GM23248 (cell line): ENCODE measurements at places on chromosomes 11 and 22. TPM values are rescaled to one million over a fixed set of nuclear protein-coding genes. Genes with fewer than 3 reads are reported as not detected.

DNA sequence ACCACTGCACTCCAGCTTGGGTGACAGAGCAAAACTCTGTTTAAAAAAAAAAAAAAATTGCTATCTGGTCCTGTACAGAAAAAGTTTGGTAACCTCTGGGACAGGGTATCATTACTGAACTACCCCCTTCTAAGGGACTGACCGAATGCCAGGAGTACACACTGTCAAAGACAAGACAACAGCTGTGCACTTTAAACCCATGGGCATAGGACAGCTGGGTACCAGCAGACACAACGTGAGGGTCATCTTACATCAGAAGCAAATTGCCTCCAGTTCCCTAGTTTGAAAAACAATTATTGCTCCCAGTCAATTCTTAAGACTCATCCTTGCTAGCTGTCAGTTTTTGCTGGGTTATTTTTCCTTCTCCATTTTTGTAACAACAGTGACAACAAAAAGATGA lies 17.8 kb downstream of the CD59 start:
- no peak for DNase-seq
- no peak overlapping the region for H3K4me3 ChIP-seq
- peaks cover 69% of the 10 kb centered on the region for H3K36me3 ChIP-seq
- H3K27ac ChIP-seq: peak overlapping the region; percentile 100; the same call in 1 of the 2 replicates
- peaks cover 62% of the 10 kb centered on the region for H3K4me1 ChIP-seq

DNA sequence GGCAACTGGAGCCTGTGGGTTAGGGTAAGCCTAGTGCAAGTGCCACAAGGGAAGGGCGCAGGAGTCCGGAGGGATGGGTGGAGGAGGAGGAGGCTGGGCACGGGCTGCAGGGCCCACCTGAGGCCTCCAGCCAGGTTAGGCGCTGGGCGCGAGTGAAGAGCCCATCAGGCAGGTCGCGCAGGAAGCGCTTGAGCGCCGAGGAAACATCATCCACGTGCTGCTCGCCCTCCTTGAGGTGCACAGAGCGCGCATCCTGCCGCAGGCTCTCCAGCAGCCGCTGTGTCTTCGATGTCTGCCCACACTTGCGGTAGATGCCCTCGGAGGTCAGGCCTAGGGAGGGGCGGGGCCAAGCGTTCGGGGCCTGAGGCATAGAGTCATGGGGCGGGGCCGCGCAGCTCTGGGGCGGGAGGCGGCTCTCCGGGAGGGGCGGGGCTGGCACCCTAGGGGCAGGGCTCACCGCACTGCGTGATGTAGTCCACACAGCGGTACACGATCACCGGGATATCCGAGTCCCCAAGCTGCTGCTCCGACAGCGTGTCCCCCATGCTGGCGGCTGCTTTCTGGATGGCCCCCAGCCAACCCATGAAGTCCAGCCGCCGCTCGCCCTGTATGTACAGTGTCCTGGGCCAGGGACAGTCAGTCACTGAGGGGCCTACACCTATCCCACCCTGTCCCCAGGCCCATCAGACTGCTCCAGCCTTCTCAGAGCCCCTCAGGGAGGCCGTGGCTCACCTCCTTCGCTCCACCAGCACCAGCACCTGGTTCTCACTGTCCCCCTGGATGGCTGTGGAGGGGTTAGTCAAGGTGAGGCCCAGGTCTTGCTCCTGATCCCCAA lies 22.9 kb upstream of the PDE2A start:
- no peaks in the 10 kb centered on the region; the same call in 1 of the 2 replicates for H3K36me3 ChIP-seq
- no peak overlapping the region for H3K27ac ChIP-seq
- DNase-seq: peak; percentile 74
- H3K4me3 ChIP-seq: no peak overlapping the region

GRCh38 chr11:57562596-57562995 lies 4.9 kb downstream of the UBE2L6 start:
- peaks cover 12% of the 10 kb centered on the region; the same call in 1 of the 2 replicates for H3K36me3 ChIP-seq
- no peak overlapping the region for H3K4me3 ChIP-seq
- no peak overlapping the region for H3K27ac ChIP-seq
- DNase-seq: no peak

Gene GGTLC2
- not detected in 2 replicates for total RNA-seq

DNA sequence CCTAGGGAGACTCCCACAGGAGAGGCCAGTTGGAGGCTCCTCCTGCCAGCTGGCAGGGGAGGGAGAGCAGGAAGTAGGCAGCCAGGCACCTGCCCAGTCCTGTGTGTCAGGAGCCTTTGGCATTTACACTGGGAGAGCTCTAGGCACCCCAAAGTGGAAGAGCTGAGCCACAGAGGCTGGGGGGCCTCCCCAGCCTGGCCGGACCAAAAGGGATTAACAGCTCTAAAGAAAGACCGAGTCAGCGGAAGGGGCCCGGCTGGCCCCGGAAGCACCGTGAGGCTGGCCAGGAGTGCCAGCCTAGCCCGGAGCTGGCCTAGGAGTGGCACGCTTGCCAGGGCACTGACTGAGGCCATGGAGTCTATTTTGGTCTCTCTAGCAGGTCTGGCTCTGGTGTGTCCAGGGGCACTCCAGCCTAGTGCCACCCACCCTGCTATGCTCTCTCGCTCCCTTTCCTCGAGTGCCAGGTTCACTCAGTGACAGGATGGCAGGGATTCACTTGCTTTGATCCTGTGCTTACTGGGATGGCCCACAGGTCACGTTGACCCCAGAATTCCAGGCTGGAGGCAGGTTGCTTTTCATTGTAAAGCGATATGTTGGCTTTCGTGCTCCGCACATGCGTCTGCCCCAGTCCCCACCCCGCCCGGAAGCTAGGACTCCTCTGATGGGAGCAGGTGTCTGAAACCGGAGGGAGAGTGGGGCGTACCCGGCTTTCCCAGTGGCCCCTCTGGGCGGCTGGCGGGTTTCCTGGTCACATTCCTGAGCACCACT lies 3.3 kb upstream of the KMT5B start:
- DNase-seq: no peak
- H3K27me3 ChIP-seq: peaks cover 9% of the 10 kb centered on the region; the same call in 1 of the 2 replicates
- H3K27ac ChIP-seq: no peak overlapping the region
- peaks cover 9% of the 10 kb centered on the region for H3K4me1 ChIP-seq
- no peaks in the 10 kb centered on the region for H3K36me3 ChIP-seq

DNA sequence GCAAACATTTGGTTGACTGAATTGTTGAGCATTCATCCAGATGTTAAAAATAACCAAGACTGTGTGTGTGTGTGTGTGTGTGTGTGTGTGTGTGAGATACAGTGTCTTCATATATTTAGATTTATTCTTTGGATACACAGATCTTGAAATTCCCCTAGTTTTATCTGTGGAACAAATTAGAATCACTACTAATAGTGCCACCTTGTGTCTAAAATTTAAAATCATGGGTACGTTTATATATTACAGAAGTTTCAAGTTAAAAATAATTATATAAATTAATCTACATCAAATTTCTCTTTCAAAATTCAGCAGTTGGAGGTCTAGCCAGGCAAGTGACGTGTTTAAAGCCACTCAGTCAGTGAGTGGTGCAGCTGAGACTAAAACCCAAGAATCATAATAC lies 1566.2 kb upstream of the TENM4 start:
- peaks cover 21% of the 10 kb centered on the region for H3K4me1 ChIP-seq
- no peaks in the 10 kb centered on the region for H3K27me3 ChIP-seq
- DNase-seq: peak; percentile 62
- H3K4me3 ChIP-seq: no peak overlapping the region
- no peak overlapping the region for H3K27ac ChIP-seq

DNA sequence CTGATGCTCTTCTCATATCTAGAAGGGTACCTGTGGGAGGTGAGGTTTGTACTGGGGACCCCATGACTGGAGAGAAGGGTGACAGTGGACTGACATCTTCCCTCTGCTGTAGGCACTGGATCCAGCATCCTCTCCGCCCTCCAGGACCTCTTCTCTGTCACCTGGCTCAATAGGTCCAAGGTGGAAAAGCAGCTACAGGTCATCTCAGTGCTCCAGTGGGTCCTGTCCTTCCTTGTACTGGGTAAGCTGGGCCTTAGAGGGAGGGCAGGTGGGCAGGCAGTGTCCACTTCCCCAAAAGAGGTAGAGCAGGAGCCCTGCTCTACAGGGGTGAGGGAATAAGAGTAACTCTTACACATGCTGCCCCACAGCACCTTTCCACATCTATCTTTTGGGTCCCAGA lies 15.9 kb downstream of the DGAT2 start:
- H3K36me3 ChIP-seq: no peaks in the 10 kb centered on the region
- 0 out of 2 replicates have a peak, but pooled peaks cover 8% of the 10 kb centered on the region for H3K4me1 ChIP-seq
- DNase-seq: no peak
- H3K27me3 ChIP-seq: no peaks in the 10 kb centered on the region

Gene MMP12
- total RNA-seq: 0.51 and 0.76 TPM in 2 replicates

Gene MMP7
- total RNA-seq: not detected in 2 replicates

DNA sequence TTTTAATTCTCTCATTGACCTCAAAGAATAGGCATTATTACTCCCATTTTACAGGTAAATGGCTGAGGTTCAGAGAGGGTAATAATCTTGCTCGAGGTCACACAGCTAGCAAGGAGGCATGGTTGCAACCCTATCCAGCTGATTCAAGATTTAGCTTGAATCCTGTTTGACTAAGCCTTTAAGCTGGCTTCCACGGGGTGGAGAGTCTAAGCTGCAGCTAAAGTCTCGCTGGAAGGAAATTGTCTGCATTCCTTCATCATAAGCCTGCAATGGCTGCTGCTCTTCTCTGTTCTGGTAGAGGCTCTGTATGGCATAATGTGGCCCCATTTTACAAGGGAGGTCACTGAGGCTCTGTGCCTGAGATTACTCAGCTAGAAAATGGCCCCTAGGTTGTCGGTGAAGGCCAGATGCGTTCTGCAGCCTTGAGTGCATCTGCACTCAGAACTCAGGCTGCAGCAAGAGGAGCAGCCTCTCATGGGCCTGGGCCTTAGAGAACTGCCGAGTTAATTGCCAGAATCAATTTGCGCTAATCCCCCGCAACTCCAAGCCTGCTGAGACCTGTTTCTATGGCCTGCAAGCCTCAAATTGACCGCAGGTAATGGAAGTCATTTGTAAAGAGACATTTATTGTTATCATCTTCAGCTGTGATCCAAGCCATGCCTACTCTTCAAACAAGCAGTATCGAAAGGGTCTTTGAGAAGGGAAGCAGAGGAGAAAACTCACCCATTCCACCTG lies 44.1 kb upstream of the SEZ6L start:
- H3K4me1 ChIP-seq: no peaks in the 10 kb centered on the region
- DNase-seq: no peak
- no peaks in the 10 kb centered on the region for H3K36me3 ChIP-seq

- H3K4me1 ChIP-seq: no peaks in the 10 kb centered on the region
- H3K4me3 ChIP-seq: no peak overlapping the region
- H3K27me3 ChIP-seq: peaks cover 3% of the 10 kb centered on the region; the same call in 1 of the 2 replicates
- no peak for DNase-seq
These were observed 597.9 kb upstream of the KIRREL3 start for GRCh38 chr11:127598476-127598875.

DNA sequence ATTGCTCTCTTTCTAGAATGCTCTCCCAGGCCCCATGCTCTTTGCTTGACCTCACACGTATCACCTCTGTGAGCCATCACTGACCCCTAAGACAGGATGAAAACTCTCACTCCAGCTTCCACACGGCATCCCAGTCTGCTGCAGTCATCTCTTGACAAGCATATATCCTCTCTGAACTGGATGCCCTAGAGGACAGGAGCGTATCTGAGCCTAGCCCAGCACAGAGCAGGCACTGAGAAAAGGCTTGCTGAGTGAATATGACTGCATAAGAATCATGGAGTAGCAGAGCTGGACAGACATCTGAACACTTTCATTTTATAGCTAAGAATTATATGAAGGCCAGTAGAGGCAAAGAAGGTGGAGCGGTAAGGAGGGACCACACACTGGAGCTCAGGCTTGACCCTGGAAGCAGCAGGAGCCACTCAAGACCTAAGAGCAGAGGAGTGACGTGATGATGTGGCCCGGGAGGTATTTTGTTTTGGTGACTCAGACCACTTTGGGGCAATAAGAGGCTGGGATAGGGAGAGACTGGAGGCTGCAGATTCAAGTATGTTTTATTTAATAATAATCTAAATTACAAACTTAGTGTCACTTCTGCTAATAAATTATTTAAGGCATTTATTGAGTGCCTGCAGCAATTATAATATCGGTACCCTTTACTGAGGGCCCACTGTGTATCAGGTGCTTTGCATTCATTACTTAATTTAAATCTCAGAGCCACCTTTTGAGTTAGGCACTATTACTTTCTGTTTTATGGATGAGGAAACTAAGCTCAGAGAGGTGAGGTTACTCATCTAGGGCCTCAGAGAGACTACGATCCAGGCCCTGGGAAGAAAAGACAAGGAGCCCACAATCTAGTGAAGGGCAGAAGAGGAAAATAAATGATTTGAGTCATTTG lies 42.6 kb downstream of the MAP6 start:
- H3K27me3 ChIP-seq: no peaks in the 10 kb centered on the region
- peak overlapping the region; percentile 80 for H3K27ac ChIP-seq
- H3K36me3 ChIP-seq: no peaks in the 10 kb centered on the region
- H3K4me1 ChIP-seq: peaks cover 28% of the 10 kb centered on the region
- DNase-seq: peak; percentile 90
- H3K4me3 ChIP-seq: no peak overlapping the region

GRCh38 chr11:111603611-111604130 lies 1.4 kb downstream of the SIK2 start:
- H3K4me1 ChIP-seq: peaks cover 42% of the 10 kb centered on the region
- no peaks in the 10 kb centered on the region; the same call in 1 of the 2 replicates for H3K36me3 ChIP-seq
- peak; percentile 50 for DNase-seq
- peak overlapping the region; percentile 84 for H3K27ac ChIP-seq
- peak overlapping the region; percentile 84 for H3K4me3 ChIP-seq

Gene MS4A6A
- not detected in 2 replicates for total RNA-seq

DNA sequence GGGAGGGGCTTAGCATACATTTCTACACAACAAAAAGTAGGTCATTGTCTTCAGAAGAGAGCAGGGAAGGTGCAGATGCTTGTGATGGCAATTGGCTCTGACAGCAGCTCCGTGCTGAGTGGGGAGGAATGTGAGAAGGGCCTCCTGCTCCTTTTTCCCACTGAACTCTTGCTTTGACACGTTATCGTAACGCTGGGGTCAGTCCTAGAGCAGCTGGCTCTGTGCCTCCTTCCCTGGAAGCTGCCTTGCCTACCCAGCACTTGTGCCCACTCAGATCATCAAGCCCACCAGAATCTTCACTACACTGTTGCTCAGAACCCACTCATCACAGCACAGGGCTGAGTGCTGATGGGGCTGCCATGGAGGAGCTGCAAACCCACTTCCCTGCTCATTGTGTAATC lies 14.9 kb upstream of the NAV2 start:
- H3K27ac ChIP-seq: no peak overlapping the region
- H3K4me3 ChIP-seq: no peak overlapping the region
- DNase-seq: no peak

DNA sequence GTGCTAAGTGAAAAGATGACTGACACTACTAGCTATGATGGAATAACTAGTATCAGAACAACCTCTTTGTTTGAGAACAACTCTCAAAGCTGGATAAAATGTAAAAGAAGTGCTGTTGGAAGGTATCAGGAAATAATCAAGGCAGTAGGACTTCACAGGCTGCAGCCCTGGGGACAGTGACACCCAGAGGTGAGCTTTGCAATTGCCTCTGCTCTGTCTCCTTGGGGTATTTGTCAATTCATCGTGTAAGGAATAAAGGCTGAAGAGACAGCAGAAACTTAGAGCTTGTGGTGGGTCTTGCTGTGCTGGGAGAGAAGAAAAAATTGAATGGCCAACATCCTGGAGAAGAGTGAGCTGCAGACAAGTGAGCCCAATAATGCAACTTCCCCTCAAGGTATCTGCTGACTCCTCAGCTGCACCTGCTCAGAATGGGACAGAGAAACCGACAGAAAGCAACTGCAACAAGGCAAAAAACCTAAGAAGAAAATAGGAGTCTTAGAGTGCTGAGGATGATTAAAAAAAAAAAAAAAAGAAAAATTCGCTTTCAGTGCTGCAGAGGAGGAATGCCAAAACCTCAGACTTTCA lies 141.1 kb downstream of the RCN1 start:
- no peak overlapping the region for H3K4me3 ChIP-seq
- H3K36me3 ChIP-seq: no peaks in the 10 kb centered on the region
- H3K27me3 ChIP-seq: peaks cover 14% of the 10 kb centered on the region; the same call in 1 of the 2 replicates
- no peaks in the 10 kb centered on the region for H3K4me1 ChIP-seq
- no peak overlapping the region for H3K27ac ChIP-seq
